Small intestine (tissue), 16 donors: ENCODE measurements at places on chromosomes 7 and 10. TPM values are rescaled to one million over a fixed set of nuclear protein-coding genes. Genes with fewer than 3 reads are reported as not detected.

DNA sequence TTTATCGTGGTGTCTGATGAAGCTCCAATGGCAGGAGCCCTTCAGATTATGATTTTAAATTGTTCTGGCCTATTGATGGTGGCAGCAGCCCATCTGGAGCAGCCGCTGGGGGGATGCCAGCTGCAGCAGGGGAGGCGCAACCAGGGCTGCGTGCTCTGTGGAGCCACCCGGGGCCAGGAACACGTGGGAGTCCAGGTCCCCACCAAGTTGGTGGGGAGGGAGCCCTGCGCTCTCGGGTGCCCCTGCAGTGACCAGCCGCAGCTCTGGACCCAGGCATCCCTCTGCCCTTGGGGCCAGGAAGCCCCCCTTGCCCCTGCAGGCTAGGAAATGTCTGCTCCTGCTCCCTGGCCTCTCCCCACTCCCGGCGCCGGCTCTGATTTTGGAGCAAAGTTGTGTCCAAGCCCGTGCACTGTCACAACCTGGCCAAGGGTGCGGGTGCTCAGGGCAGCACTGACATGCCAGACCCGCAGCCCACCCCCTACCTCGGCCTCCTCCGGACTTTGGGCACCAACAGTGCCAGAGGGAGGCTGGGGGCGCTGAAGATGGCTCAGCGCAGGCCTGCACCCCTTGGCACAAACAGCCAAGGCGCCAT lies 147.2 kb upstream of the ADO start:
- no peak for DNase-seq

Gene DKK1
- polyA plus RNA-seq, result not detected

- DNase-seq, result no peak
These were observed 55.5 kb upstream of the LRGUK start for GRCh38 chr7:134071355-134072331.

DNA sequence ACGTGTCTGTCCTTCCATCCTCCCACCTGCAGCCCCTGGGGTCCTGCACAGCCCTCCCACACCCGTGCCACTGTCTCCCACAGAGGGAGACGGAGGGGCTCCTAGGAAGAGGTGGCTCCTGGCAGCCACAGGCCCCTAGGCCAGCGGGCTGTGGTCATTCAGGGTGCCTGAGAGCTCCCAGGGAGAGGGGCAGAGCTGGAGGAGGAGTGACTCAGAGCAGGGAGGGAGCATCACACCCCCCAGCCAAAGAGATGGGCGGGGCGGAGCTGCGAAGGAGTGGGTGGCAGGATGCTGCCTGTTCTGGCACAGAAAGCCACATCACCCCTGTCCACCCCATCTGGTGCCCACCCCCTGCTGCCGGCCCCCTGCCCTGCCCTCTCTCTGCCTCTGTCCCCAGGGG lies 50.5 kb downstream of the STK32C start:
- no peak for DNase-seq

DNA sequence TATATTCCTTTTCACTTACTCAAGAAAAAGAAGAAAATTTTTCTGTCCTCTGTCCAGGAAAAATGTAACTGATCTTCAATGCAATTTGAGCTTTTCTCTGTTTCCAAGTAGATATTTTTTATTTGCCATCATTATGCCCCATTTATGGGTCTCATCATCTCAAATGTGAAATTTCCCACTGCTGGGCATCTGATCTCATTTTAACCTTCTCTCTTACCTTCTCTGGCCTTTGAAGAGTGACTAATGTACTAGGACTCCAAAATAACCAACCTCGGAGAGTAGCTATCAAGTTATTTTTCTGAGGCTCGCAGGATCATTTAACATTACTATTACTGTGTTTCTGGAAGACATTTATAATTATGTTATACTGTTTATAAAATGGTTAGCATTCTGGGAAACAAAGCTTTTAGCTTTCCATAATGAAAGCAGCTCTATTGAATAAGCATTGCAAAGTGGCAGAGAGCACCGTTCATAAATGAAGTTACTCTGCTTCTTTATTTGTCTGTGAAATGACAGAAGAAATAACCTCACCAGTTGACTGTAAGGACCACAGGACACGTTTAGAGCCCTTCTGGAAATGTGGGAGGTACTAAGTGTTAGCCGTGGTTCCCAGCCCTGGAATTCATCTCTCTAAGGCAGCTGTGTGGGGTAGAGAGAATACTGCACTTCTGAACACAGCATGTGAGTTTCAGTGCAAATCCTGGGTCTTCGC lies 33.3 kb upstream of the NMT2 start:
- no peak for DNase-seq

Gene GIMAP6
- polyA plus RNA-seq, result 8.1 TPM

GRCh38 chr10:89351412-89351779 lies 23.6 kb downstream of the IFIT3 start:
- DNase-seq, result peak; percentile 37

DNA sequence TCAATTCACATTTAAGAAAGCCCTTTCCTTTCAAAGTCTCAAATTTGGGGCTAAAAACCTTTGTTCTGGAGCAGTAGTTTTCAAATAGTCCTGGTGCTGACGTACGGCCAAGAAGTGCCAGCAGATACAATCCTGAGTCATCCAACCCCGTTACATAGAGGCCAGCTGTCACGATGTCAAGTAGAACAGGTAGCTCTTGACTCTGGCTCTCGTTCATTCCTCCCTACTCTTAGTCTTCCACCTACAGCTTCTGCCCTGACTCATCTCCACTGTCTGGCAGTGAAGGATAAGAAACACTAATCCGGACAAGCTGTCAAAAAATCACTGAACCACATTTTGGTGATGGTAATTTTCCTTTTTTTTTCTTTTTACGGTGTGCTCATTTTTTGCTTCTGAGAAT lies 132.4 kb upstream of the PTN start:
- DNase-seq, result no peak

Gene INA
- polyA plus RNA-seq, result 0.54 TPM
